ENCODE measurements at places on chromosomes 12 and 14. TPM values are rescaled to one million over a fixed set of nuclear protein-coding genes. Genes with fewer than 3 reads are reported as not detected.

MYF6 gene
- total RNA-seq, result not detected

LPAR5 gene
- total RNA-seq, result 7.9 TPM

MYH6 gene
- not detected for total RNA-seq

NEMP1 gene
- total RNA-seq, result 51.2 TPM

CCDC177 gene
- total RNA-seq, result not detected

FGD4 gene
- 0.45 TPM for total RNA-seq

LRTM2 gene
- total RNA-seq, result not detected

BCL2L14 gene
- 3.1 TPM for total RNA-seq

FGD6 gene
- 0.87 TPM for total RNA-seq

ARHGAP9 gene
- 162 TPM for total RNA-seq

ASB2 gene
- total RNA-seq, result 26.4 TPM

CLEC14A gene
- not detected for total RNA-seq

POTEG gene
- not detected for total RNA-seq

CCDC77 gene
- total RNA-seq, result 13.9 TPM

BTBD6 gene
- 33.9 TPM for total RNA-seq

SLC24A4 gene
- total RNA-seq, result 0.06 TPM

ZFHX2 gene
- total RNA-seq, result 1.1 TPM

PIANP gene
- 0.37 TPM for total RNA-seq

CD69 gene
- total RNA-seq, result 152 TPM

TAS2R46 gene
- total RNA-seq, result 0.48 TPM

HCAR1 gene
- 0.68 TPM for total RNA-seq

ANO4 gene
- not detected for total RNA-seq

PLCZ1 gene
- total RNA-seq, result not detected

FBXO34 gene
- 15.9 TPM for total RNA-seq

SYNDIG1L gene
- total RNA-seq, result not detected

GLS2 gene
- total RNA-seq, result 4.7 TPM

NFKBIA gene
- total RNA-seq, result 400 TPM

SELPLG gene
- 22.2 TPM for total RNA-seq

C3AR1 gene
- total RNA-seq, result 2.7 TPM

Data from activated naive CD8-positive, alpha-beta T cell treated with anti-CD3 and anti-CD28 coated beads for 36 hours (primary cell).